ENCODE measurements at places on chromosomes 2 and 18. TPM values are rescaled to one million over a fixed set of nuclear protein-coding genes. Genes with fewer than 3 reads are reported as not detected.

Gene CRYGD
- not detected for total RNA-seq

Gene OTX1
- total RNA-seq, result not detected

Gene LIMS4
- total RNA-seq, result 3.8 TPM

Gene ASB18
- total RNA-seq, result not detected

Gene GPR45
- total RNA-seq, result not detected

Gene HOXD13
- 1.1 TPM for total RNA-seq

Gene GKN1
- total RNA-seq, result not detected

Gene ALPI
- total RNA-seq, result not detected

Gene SERPINB12
- not detected for total RNA-seq

Gene UGT1A5
- not detected for total RNA-seq

Gene FNDC4
- 39.6 TPM for total RNA-seq

Gene SLC11A1
- total RNA-seq, result 50.5 TPM

Gene ROCK1
- 102 TPM for total RNA-seq

Gene FOXI3
- not detected for total RNA-seq

Gene FHOD3
- total RNA-seq, result 1.5 TPM

Gene DSG1
- not detected for total RNA-seq

Gene DES
- total RNA-seq, result 3.1 TPM

Measured in subcutaneous adipose tissue (tissue), 4 donors.